Stimulated activated CD8-positive, alpha-beta memory T cell treated with anti-CD3 and anti-CD28 coated beads, Interleukin-15, amount 100 ng/mL, for 4 hours (primary cell): ENCODE measurements at places on chromosomes 11 and 22.
A peak's percentile ranks its signal among the peaks of the same experiment; 100 is the strongest.

DNA sequence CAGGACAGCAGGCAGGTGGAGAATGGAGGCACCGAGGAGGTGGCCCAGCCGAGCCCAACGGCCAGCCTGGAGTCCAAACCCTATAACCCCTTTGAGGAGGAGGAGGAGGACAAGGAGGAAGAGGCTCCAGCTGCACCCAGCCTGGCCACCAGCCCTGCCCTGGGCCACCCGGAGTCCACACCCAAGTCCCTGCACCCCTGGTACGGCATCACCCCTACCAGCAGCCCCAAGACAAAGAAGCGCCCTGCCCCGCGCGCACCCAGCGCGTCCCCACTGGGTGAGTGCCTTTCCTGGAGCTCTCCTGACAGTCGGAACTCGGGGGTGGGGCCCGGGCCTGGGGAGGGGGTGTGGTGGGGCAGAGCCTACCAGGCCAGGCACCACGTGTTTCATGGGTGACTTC, 19.7 kb downstream of the MICALL1 start:
- no peak for DNase-seq

DNA sequence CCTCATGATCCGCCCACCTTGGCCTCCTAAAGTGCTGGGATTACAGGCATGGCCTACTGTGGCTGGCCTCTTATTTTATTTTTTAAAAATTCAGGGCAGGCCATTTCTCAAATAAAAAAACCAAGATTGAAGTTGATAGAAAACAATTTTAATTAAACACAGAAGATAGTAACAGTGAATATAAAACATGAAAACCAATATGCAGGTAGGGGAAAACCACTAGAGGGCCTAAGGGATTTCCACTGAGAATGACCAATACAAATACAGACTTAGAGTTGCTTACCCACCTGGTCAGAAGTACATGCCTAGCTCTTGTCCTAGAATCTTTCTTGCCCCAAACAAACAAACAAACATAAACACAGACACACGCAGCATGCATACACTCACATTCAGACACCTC, 1.7 kb upstream of the RTCB start:
- no peak for DNase-seq

DNA sequence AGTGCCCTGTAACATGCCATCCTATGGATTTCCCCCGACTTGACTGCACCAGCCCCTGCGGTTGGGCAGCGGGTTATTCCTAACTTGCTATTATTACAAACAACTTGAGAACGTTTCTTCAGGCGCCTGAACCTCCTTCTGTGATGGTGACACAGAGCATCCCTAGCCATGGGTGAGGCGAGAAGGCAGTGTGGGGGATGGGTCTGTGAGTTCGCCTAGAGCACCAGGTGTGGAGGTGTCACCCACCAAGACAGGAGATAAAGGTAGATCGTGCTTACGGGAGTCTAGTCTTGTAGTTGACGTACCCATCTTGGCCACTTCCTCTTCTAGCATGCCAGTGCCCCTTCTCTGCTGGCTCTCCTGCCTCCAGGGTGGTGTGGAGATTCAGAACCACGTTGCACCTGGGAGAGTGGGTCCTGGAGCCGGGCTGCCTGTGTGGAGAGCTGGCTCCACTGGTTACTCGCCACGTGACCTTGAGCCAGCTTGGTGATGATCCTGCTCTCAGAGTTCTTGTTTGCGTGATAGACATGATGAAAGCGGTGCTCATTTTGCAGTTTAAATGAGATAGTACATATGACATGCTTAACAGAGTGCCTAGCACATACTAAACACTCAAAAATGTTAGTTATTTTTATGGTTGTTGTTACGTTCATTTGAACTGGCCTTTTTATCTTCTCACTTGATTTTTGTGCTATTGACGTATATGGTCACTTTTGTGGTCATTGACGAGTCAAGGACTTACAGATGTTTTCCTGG, 37.8 kb downstream of the TBC1D22A start:
- DNase-seq: no peak

- DNase-seq: no peak
Observed at GRCh38 chr11:55847453-55847852, 8.9 kb downstream of the OR5D16 start.

GRCh38 chr22:32574411-32574810, 99.8 kb downstream of the FBXO7 start:
- no peak for DNase-seq

GRCh38 chr22:21650280-21650679, 8.2 kb downstream of the SDF2L1 start:
- DNase-seq: no peak

DNA sequence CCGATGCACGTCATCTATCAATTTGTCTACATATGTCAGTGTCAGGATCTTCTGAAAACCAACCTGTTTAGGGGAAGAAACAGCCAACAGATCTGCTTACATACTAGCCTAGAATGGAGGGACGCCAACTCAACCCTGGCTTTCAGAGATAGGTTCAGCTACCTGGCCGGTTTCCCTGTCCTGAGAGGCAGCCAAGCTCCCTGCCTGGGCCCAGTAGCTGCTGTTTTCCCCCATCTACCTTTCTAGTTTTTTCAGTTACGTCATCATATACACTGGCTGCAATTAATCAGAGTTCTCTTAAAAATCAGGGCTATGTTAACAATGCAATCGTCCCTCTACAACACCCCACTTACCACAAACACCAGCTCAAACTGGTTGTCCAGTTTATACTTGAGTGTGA, 1.0 kb downstream of the SRPRA start:
- DNase-seq: no peak

- no peak for DNase-seq
Observed at GRCh38 chr11:99383648-99384245, 363.0 kb downstream of the CNTN5 start.

GRCh38 chr11:65539744-65540289, 14.9 kb downstream of the SCYL1 start:
- DNase-seq: peak; percentile 25

DNA sequence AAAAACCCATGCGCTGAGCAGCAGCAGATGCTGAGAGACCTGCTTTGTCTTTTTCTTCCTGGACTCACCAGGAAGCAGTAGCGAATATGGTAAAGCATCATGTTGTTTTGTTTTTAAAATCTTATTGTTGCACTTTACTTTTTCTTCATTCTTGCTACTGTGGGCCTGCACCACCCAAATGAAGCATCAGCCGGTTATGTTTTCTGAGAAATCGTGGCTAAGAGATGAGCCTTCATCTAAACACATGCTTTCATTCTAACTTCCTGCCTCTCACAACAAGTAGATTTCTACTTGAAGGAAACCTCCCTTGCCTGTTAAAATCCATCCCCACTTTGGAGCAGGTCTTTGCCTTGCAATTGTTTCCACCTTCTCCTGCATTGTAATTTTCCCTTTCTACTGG, 1025.9 kb downstream of the NTM start:
- DNase-seq: no peak

DNA sequence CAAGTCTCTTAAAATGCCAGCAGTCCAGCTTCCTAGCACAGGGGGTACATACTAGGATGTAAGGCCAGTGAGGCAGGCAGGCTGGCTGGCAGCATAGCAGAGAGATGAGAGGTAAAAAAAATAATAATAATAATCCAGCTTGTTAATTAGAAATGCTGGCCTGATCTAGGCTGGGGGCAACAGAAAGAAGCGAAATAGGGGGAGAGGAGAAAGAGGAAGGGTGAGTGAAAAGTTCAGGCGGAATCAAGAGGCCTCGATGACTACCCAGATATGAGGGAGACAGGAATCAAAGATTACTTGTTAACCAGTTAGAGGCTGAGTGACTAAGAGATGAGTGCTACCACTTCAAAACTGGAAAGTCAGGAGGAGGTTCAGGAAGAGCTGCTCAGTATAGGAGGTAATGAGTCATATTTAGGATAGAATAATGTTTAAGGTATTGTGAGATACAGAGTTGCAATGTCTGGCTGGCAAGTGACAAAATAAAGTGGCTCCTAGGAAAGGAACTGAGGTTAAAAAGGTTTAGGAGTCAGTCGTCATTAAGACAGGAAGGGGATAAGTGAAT, 2.8 kb downstream of the ALKBH8 start:
- no peak for DNase-seq

DNA sequence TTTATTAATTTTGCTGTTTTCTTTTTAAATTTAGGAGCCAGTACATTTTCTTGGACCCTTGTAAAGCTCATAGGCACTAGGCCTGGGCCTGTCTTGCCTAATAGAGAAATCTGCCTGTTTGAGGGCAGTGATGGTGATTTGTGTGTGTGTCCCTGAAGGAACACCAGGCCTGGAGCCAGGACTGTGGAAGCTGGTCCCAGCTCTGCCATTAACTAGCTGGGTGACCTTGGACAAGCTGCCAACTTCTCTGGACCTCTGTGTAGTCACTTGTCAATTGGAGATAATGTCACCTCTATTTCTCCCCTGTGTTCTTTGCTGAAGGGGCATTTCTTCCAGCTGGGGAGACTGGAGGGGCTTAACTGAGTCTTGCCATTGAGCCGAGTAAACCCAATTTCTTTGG, 16.0 kb upstream of the FTH1 start:
- DNase-seq: no peak

- DNase-seq: no peak
Observed at GRCh38 chr11:43988040-43988817, 45.8 kb downstream of the C11orf96 start.

DNA sequence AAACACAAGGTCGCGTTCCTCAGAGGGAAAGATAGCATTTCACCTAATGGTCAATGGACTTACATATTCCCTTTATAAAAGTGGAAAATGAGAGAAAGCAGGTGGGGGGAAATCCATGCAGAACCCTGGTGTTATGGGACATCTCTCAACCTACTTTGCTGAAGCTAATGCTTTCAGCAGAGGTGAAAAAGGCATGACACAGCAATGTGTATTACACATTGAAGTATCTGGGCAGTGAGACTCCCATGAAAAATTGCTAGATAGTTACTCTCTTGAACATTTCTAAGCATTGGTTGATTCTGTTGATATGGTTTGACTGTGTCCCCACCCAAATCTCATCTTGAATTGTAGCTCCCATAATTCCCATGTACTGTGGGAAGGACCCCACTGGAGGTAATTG, 60.0 kb upstream of the PICALM start:
- no peak for DNase-seq

GRCh38 chr11:80282643-80283042, 841.8 kb upstream of the TENM4 start:
- DNase-seq: no peak

- no peak for DNase-seq
Observed at GRCh38 chr11:56474729-56475235, 1.6 kb upstream of the OR5M3 start.

- no peak for DNase-seq
Observed at GRCh38 chr22:45786726-45787125, 115.1 kb downstream of the ATXN10 start.

DNA sequence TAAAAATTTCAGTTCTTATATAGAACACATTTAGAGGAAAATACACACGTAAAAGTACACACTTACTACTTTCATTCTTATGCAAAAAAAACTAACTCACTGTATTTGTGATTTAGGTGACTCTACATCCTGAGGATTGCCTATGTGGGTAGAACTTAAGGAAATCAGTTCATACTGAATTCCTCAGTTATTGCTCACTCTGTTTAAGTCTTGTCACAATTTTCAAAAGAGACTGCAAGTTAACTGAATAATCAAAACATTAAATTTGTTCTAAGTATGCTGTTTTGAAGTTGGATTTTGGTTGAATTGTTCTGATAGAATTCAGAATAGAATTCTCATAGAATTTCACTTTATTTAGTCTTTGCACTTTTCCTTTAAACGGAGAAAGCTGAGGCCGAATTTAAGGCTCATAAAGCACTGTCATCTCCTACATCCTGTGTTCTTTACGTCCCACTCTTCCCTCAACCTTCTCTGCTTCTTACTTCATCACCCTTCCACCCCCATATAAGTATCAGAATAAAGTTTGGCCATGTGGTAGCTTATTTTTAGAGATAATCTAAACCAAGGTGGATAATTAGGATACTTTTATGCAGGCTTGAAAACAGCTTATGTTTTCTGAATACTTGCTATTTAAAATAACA, 59.8 kb downstream of the APOL5 start:
- no peak for DNase-seq

DNA sequence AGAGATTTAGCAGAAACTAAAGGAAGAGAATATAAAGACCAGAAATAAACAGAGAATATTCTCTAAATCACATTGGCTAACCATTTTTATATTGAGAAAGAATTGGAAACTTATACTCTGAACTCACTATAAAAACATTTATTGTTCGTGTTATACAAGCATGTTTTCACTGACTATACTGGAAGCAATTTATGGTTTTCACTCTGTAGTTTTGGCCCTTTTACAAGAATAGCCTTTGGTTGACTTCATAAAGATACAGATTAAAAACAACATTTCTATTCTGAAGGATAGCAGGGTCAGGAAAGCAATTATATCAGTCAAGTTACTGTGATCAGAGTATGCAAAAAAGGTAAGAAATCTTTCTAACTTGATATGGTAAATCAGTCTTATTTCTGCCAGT, 965.7 kb upstream of the FAT3 start:
- no peak for DNase-seq

- no peak for DNase-seq
Observed at GRCh38 chr22:25021409-25021808, 68.9 kb downstream of the KIAA1671 start.

DNA sequence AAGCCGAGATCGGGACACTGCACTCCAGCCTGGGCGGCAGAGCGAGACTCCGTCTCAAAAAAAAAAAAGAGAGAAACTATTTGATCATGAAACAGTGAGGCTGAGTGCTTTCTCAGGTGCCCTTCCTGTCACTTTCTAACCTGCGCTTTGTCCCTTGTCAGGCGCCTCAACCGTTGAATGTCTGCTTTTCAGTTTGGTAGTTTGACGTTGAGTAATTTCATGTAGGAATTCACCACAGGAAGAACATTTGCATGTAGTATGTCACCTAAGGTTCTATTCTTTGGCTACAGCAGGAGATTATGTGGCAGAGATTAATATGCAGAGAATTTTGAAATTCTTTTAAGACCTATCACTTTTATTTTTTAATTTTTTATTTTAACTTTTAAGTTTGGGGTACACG, 57.2 kb downstream of the PPFIA1 start:
- no peak for DNase-seq

- no peak for DNase-seq
Observed at GRCh38 chr11:120929090-120929489, 94.8 kb upstream of the TBCEL start.

DNA sequence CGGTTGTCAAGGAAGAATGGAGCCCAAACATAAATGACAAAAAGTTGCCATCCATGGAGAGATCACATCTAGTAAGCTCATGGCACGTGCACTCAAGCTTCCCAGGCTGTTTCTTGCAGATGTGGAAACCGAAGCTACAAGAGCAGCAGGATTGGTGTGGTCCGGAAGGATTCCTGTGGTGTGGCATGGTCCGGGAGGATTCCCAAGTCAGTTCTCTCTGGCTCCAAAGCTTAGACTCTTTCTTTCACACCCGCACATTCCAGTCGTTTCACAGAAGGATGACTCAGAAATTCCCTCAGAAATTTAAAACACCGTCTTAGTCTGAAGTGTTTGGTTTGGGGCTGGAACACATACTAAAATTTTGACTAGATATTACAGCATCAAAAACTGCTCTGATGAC, 78.0 kb upstream of the DRD2 start:
- no peak for DNase-seq
